CD4-positive, alpha-beta T cell treated with Interleukin-2 at 100 ng/mL for 4 hours (primary cell): ENCODE measurements at places on chromosomes 5 and 9.
A peak's percentile ranks its signal among the peaks of the same experiment; 100 is the strongest.

DNA sequence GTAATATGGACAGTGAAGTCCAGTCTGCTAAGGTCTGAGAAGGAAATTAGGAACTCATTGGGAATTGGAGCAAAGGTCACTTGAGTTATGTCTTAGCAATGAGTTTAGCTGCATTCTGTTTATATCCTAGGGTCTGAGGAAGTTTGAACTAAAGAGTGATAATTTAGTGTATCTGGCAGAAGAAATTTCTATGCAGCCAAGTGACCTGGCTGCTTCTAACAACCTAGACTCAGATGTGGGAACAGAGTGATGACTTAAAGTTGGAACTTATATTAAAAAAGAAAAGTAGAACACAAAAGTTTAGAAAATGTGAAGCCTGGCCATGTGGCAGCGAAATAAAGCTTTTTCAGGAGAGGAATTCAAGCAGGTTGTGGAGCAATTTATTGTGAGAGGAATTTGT lies 106.2 kb downstream of the PRDM9 start:
- DNase-seq: no peak

- no peak for DNase-seq
Measured at GRCh38 chr5:141493500-141494422, 4.9 kb downstream of the PCDHGC5 start.

DNA sequence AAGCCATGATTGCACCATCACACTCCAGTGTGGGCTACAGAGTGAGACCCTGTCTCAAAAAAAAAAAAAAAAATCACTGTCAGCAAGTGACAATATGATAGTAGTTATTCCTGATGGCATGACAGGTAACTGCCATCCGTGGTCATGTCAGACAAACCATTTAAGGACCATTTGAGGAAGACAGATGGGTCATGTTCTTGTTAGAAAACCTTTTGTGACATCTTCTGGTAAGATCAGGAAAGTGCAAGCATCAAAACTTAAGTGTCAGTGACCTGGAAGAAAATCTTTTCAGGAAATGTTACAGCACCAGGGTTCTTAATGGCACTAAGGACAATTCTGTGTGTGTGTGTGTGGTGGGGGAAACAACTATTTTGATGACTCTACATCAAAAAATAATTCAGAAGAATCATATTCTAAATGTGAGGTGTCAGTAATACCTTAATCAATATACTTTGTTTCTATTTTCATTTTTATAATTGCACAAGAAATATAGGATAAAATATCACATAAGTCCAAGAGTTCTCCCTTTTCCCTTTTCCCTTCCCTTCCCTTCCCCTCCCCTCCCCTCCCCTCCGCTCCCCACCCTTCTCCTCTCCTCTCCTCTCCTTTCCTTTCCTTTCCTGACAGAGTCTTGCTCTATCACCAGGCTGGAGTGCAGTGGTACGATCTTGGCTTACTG lies 17.8 kb downstream of the SLC38A9 start:
- DNase-seq: no peak

GRCh38 chr5:116671211-116671736 lies 96.7 kb upstream of the SEMA6A start:
- DNase-seq: no peak

GRCh38 chr5:124570285-124571035 lies 176.0 kb downstream of the ZNF608 start:
- no peak for DNase-seq

GRCh38 chr9:136306211-136307208 lies 2.6 kb upstream of the CCDC187 start:
- DNase-seq: no peak

- DNase-seq: peak; percentile 57
Measured at GRCh38 chr5:179530069-179530998, 20.0 kb upstream of the RUFY1 start.

- peak; percentile 3 for DNase-seq
Measured at GRCh38 chr5:83312663-83313062, 158.9 kb upstream of the VCAN start.

- no peak for DNase-seq
Measured at GRCh38 chr5:107935645-107936044, 264.9 kb upstream of the EFNA5 start.

GRCh38 chr5:100249884-100250269 lies 285.3 kb upstream of the FAM174A start:
- no peak for DNase-seq

DNA sequence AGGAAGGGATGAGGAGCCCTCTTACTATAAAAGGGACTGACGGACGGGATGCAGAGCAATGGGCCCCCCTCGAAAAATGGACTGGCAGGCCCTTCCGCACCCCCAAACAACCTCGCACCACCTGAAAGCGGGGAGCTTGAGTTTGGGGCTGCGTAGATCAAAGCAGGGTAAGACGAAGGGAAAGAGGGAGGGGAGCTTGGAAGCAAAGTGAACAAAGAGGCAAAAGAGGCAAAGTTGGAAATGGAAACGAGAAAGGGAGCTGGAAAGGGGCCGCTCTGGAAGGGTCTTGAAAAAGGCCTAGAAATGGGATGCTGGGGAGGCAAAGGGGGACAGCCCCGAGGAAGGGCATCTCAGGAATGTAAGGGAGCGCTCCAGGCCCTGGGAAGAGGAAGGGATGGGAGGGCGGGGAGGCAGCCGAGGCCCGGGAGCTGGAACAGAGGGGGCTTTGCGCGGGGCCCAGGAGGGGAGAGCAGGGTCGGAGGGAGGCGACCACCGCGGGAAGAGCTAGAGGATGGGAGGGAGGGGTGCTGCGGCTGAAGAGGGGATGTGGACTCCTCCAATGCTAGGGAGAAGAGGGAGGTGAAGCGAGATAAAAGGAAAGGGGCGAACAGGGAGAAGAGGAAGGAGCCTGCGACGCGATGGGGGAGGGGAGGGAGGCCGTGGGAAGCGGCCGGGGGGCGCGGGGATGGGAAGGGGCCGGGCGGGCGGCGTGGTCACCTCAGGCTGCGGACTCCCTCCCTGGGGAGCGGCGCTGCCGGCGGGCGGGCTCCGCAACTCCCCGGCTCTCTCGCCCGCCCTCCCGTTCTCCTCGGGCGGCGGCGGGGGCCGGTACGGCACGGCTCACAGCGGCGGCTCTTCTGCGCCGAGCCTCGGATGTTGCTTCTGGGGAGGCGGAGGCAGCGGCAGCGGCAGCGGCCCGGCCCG lies 577 bp downstream of the RNF145 start:
- no peak for DNase-seq

DNA sequence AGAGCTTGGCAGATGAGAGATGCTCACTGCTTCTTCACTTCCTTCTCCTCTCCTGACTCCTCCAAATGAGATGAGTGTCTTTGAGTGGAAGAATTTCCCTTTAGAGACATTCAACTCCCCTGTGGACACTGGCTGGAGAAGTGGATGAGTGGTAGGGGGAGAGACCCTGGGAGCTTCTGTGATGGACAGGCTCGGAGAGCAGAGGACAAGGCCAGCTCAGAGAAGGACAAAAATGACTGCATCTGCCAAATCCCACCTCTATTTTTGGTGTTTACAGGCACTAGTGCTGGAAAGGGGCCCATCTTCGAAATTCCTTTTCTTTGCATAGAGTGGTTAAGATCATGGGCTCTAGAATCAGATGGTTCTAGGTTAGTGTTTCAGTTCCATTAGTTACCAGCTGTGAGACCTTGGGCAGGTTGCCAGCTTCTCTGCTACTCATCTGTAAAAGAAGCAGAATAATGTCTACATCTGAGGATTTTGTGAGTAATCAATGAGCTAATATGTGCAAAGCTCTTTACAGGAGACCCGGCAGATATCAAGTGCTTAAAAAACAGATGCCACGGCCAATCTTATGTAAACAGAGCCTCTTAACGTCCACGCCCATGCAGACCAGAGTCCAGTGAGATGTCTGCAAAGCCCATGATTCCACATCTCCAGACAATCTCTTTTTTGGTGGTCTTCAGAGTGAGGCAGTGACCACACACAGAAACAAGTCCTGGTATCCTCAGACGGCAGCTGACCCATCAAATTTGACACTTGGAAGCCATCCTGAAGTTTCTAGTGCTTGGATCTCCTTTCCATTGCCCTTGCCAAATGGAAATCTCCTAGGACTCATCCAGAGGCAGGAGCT lies 13.6 kb upstream of the COL27A1 start:
- DNase-seq: no peak

GRCh38 chr5:43619911-43620310 lies 16.9 kb downstream of the NNT start:
- no peak for DNase-seq

DNA sequence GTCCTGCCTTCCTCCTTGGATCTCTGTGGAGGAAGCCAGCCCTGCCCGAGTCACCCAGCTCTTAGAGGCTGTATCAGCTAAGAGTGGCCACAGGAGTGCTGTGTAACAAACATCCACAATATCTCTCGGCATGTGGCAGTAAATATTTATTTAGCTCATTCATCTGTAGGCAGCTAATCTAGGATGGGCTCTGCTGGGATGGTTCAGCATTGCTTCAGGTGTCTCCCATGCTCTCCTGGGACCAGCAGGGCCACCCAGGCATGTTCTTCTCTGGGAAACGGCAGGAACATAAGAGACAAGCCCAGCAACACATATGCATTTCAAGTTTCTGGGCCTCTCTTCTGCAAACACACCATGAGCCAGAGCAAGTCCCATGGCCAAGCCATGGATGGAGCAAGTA lies 56.1 kb downstream of the HRH2 start:
- DNase-seq: no peak

GRCh38 chr5:95918421-95919006 lies 43.1 kb downstream of the ELL2 start:
- no peak for DNase-seq

GRCh38 chr9:109072821-109073435 lies 46.8 kb downstream of the TMEM245 start:
- DNase-seq: no peak

GRCh38 chr5:158261674-158262367 lies 402.9 kb upstream of the CLINT1 start:
- no peak for DNase-seq

DNA sequence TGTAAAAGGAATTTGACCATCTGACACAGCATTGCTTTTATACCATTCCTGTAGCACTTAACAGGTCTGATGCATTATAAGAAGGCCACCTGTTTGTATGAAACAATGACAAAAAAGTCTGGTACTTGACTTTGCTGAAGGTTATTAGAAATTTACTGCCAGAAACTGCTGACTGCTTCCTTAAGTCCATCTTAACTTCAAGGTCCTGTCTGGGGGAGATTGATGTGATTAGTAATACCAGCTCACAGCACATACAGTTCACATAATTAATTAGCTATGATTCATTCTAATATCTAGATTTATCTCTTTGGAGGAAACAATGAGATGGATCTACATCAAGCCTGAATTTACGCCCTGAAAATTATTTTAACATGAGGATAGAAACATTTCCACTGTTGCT lies 49.6 kb upstream of the TEK start:
- DNase-seq: no peak

DNA sequence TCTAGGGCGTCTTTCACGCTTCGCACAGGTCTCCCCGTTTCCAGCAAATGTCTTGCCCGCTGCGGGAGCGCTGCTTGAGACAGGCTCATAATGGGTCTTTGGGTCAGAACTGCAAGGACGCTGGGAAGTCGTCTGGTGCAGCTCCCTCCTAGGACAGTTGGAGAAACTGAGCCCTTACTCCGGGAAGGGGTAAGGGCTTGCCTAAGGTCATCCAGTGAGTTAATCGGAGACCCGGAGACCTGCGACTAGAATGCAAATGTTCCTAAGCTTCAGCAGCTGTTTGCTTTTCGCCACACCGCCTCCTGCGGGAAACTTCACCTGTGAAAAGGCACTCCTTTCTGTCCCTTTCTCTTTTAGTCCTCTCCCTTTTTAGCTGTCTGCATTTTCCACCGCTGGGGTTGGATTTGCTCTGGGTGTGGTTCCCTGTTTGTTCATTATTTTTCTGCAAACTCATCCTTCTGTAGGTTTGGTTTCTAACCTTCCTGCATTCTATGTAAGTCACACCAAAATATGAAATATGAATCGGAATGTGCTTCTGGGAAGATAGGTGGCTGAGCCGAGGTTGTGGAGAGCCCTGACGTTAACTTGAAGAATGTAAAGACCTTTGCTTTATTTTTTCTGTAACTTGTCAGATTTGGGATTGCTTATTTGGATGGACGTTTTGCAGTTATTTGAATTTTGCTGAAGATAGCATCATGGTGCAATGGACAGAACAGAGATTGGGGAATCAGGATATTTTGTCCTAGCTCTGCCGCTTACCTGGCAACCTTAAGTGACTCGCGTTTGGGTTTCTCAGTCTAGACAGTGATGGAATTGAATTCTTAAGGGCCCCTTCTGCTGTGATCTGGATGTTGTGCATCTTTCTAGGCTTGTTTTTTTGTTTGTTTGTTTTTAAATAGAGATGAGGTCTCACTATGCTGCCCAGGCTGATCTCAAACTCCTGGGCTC lies 909 bp downstream of the SLC36A1 start:
- peak; percentile 22 for DNase-seq

- no peak for DNase-seq
Measured at GRCh38 chr5:150320044-150320613, 17.4 kb upstream of the ARSI start.

DNA sequence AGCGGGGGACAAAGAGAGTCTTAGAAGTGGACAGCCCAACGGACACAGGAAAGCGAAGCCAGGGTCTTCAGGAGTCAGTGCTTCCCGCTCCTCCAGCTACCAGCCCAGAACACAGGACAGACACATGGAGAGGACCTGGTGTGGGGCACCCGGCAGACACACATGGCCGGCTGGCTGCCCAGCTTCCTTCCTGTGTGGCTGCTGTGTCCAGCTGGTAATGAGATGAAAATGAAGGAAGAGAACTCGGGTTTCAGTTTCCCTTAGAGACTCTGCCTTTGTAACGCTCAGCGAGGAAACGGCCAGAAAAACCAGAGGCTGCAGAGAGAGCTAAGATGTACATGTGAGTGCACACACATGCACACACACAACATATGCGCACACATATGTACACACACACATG lies 87.5 kb downstream of the SECISBP2 start:
- DNase-seq: no peak
